ENCODE measurements at places on chromosomes 2 and 18.

GRCh38 chr2:9638532-9638931 is 7.7 kb upstream of the YWHAQ start:
- DNase-seq = peak; percentile 96

- no peak for DNase-seq
Measured at GRCh38 chr2:15842758-15843666, 97.3 kb upstream of the MYCN start.

DNA sequence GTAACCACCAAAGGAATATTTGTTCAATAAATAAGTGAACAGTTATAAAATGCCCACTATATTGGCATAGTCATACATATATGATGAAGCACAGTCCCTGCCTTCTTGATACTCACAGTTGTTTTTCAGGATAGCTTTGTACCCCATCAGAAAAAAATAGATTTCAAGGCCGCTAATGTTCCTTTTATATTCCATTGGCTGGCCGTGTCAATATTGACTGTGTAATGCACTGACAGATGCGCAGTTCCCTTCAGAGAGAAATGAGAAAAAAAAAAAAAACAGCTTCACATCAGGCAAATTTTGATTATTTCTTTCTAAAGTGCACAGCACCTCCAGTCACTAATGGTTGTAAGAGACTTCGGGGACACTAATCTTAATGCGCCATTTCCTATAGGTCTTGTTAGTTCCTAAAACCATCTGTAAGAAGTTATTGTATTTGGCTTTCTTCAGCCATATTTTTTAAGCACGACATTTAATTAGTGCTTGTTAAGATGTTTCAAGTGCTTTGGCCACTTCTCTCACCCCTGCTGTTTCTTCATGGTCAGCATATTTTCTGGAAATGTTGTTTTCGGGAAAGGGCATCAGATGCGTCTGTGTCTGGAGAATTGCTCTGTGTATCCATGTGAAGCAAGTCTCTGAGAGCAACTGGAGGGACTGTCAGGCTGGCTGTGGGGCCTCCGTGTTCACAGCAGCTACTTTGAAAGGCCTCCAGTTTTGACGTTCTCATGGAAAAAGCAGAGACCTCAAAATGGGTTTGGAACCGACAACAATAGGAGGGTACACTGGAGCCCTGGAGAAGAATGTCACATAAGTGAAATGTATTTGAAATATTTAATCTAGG is 378.3 kb downstream of the MTX2 start:
- DNase-seq = no peak

- DNase-seq = no peak
Measured at GRCh38 chr2:236587861-236588815, 18.5 kb downstream of the ACKR3 start.

- peak; percentile 51 for DNase-seq
Measured at GRCh38 chr2:72973566-72974435, 56.5 kb downstream of the EMX1 start.

DNA sequence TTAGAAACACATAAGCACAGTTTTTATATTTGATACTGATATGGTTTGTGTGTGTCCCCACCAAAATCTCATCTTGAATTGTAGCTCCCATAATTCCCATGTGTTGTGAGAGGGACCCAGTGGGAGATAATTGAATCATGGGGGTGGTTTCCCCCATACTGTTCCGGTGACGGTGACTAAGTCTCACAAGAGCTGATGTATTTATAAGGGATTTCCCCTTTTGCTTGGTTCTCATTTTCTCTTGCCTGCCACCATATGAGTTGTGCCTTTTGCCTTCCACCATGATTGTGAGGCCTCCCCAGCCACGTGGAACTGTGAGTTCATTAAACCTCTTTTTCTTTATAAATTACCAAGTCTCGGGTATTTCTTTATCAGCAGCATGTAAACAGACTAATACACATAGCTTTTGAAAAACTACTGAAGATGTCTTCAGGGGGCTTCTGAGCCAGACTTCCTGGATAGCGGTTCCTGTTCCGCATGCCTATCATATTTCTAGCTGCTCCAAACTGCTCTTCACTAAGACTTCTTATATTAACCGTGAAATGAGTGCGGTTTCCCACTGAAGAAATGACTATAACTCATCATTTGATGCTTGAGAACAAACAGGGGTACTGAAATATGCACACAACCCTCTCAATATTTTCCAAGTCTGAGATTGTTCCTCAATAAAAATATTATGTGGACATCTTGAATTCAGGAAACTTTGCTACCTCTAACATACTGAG is 75.8 kb downstream of the SPHKAP start:
- peak; percentile 37 for DNase-seq

DNA sequence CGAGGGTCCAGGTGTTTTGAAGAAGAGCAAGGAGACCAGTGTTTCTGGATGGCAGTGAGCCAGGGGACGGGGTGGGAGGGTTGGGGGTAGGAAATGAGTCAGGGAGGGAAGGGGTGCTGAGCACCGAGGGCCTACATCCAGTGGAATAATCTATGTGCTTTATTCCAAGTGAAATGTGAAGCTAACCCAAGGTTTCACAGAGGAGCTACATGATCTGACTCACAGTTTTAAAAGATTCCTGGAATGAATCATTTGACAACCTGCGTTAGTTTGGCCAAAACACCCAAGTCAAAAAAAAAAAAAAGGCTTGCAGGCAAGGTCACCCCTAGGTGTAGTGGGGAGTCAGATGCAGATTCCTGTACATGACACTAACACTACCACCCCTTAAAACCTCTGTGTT is 419.7 kb upstream of the MEX3C start:
- no peak for DNase-seq

DNA sequence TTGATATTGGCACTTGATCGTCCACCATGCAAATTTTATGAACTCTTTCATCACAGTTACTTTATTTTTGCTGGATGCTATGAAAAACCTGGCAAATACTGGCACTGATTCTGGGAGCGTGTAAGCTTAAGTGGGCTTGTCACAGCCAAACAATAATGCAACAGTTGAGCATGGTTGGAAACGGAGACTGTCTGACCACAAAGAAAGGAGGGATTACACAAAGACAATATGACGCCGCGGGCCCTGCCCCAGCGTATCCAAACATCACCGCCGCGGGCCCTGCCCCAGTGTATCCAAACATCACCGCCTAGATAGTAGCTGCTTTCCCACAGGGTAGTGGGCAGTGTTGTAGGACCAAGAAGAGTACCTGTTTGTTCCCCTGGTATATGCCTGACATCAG is 135.9 kb downstream of the PRPF40A start:
- DNase-seq = no peak

GRCh38 chr18:49016648-49017539 is 66.1 kb upstream of the SMAD7 start:
- peak; percentile 93 for DNase-seq

DNA sequence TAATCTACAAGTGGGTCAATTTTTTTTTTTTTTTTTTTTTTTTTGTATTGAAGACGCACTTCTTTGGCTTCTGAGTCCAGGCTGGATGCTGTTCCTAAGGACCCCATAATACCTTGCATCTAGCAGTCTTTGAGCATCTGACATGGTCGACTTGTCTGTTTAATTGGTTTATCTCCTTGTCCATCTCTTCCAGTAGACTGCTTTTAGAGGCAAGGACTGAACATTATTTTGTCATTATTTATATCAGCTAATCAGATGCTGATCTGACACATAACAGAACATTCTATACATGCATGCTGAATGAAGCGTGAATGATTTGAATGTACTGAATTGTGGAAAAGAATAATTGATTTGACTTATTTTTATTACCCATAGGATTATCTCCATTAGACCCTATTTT is 118.7 kb downstream of the CDH7 start:
- DNase-seq = no peak

- no peak for DNase-seq
Measured at GRCh38 chr18:74715306-74715705, 117.6 kb downstream of the ZNF407 start.

GRCh38 chr2:207765547-207765946 is 4.2 kb downstream of the FZD5 start:
- no peak for DNase-seq

DNA sequence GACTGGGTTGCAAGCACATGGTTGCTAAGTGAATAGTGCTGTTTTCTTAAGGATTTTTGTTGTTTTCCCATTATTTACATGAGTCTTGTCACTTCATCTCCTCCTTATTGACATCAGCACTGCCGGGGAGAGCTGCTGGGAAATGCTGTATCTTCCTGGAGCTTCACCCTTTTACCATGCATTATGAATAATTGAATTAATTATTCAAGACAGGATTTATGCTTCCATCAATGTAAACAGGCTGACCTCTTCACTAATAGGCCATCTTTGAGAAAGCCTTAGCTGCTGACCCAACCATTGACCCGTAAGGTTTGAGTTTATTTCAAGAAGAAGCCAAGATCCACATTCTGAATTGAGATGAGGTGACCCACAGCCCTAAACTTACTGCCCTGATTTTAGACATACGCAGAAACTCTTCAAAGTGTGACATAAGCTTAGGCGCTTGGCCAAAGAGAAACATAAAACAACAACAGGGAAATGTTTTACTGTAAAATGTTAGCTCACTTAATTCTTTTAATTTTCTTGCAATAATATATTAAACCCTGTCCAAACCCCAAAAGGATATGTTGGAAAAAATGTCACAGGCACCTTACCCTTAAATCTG is 365.5 kb upstream of the SYT4 start:
- DNase-seq = no peak

DNA sequence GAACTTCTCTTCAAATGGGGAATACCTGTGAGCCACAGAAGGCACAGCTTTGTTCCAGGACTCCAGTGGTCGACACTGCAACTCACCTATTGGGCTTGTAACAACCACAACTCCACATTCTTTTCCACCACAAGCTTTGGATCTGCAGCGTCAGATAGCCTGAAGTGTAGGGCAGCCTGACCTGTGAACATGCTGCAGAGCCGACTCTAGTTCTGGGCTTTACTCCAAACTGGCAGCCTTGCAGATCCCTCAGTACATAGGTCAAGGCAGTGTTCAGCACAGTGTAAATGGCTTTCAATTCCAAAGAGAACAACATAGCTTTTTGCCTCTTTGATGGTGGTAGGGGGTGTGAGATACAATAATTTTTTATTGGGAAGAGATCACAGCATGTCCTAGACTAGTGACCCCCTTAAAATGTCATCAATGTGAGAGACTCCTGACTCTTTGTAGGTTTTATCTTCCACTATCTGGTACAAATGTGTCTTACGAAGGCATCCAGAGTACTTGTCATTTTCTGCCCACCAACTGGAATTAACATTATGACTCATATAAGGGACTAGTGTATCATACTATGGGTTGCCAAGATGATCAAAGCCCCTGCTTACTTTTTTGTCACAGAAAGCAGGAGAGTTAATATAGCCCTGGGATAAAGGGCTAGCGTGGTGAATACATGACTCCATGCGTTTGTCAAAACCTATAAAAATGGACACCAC is 149.8 kb downstream of the COPS8 start:
- peak; percentile 86 for DNase-seq

GRCh38 chr2:228540976-228541375 is 359.5 kb upstream of the SPHKAP start:
- DNase-seq = no peak

GRCh38 chr2:111045771-111046444 is 74.8 kb upstream of the BCL2L11 start:
- DNase-seq = no peak

- DNase-seq = peak; percentile 9
Measured at GRCh38 chr18:73101977-73102376, 234.2 kb upstream of the NETO1 start.

GRCh38 chr2:19028587-19029375 is 329.6 kb downstream of the OSR1 start:
- DNase-seq = no peak

DNA sequence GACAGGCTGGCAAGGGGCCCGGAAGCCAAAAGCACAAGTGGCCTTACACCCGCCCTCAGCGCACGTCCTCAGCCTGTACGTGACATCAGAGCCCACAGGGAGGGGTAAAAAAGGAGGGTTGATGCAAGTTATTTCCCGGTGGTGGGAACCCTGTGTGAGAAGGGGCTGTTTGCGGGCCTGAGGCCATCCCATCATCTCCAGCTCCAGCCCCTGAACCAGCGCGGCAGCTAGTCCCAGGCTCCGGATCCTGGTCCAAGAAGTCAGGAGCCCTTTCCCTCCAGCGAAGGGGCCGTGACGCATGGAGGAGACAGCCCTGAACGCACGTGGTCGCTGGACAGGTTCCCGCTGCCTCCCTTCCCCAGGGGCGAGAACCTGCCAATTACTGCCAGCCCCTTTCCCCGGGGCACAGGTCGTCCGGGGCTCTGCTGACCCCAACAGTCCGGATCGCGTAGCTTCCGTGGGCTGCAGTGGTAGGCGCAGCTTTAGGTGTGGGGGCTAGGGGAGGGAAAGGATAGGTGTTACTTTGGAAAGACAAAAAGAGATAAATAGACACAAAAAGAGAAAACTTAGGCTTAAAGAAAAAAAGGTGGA is 1.3 kb upstream of the LRP2 start:
- peak; percentile 13 for DNase-seq

GRCh38 chr2:60368456-60368855 is 185.0 kb downstream of the BCL11A start:
- DNase-seq = no peak

DNA sequence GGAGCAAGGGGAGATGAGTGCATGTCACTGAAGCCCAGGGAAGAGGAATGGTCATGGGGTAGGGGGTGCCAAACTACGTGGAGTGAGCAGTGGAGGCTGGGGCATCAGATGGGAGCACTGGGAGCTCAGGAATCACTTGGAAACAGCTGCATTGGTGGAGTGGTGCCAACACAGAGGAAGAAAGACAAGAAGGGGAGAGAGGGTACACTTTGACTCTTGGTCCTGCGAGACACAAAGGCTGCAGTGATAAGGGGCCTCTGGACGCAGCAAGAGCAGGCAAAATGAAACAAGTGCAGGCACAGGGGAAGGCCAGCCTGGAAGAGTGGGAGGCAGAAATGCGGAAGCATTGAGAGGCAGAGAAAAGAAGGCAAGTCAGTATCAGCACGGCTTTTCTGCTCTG is 134.7 kb upstream of the SMIM21 start:
- DNase-seq = no peak

GRCh38 chr2:178283341-178283918 is 89.1 kb downstream of the OSBPL6 start:
- DNase-seq = no peak

DNA sequence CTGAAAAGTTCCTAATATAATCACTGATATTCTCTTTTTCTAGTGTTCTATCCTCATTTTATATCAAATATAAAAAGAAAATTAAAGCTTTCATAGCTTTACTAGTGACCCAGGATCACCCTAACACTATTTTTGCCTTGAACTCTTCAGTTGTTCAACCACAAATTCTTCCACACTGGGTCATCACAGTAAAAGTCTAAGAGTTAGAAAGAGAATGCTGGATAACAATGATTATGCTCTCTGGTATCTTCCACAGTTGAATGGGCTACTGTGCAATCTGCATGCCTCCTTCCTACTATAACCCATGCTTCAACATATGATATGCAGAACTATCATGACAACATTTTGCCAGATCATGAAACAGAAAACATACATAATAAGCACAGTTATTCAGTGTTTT is 32.3 kb downstream of the CHN1 start:
- DNase-seq = peak; percentile 84

DNA sequence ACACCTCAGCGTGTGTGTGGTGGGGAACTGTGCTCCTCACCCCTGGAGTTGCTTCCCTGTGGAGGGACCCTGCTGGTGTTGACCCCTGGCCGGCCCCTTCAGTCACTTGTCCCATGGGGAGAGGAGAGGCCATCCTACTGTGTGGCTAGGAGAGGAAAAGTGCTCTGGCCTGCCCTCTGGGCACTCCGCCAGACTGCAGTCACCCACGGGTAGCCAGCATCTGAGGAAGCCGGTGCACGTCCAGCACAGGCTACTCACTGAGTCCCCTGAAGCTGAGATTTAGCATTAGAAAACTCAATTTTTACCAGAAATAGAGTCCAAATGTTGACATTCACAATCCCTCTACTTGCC is 211.5 kb upstream of the RAB6C start:
- no peak for DNase-seq

- DNase-seq = no peak
Measured at GRCh38 chr2:219001577-219002394, 8.6 kb upstream of the CRYBA2 start.
